Bronchus fibroblast of lung (primary cell): ENCODE measurements at places on chromosomes 3 and 15. TPM values are rescaled to one million over a fixed set of nuclear protein-coding genes. Genes with fewer than 3 reads are reported as not detected.

Gene SLC12A8
- 4.8 and 6.2 TPM in 2 replicates for total RNA-seq

Gene THSD4
- total RNA-seq: 14.7 and 23.7 TPM in 2 replicates

Gene NBEAL2
- total RNA-seq: 6.4 TPM in 2 replicates

Gene EPHA3
- total RNA-seq: 0.15 and 0.17 TPM in 2 replicates

Gene ITIH4
- 0.45 and 0.67 TPM in 2 replicates for total RNA-seq

Gene GHRL
- not detected in 2 replicates for total RNA-seq
